ENCODE measurements at places on chromosomes 6 and 20.

GRCh38 chr6:7542874-7543624 is 1.6 kb downstream of the DSP start:
- peak; percentile 77 for DNase-seq

DNA sequence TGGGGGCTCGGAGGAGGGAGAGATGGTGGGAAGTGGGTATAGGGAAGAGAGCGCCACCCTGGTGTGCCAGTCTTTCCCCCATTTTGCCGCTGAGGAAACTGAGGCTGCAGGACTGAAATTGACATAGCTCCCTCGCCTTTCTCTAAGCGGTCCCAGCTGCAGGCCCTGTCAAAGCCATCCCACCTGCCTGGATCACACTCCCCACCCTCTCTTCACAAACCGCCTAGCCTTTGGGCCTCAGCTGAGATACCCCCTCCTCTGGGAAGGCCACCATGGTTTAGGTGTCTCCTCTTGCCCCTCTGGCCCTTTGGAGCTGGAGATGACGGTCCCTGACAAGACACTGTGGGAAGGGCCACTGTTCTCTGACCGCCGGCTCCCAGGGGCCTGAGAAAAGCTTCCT is 16.9 kb downstream of the SRC start:
- no peak for DNase-seq

DNA sequence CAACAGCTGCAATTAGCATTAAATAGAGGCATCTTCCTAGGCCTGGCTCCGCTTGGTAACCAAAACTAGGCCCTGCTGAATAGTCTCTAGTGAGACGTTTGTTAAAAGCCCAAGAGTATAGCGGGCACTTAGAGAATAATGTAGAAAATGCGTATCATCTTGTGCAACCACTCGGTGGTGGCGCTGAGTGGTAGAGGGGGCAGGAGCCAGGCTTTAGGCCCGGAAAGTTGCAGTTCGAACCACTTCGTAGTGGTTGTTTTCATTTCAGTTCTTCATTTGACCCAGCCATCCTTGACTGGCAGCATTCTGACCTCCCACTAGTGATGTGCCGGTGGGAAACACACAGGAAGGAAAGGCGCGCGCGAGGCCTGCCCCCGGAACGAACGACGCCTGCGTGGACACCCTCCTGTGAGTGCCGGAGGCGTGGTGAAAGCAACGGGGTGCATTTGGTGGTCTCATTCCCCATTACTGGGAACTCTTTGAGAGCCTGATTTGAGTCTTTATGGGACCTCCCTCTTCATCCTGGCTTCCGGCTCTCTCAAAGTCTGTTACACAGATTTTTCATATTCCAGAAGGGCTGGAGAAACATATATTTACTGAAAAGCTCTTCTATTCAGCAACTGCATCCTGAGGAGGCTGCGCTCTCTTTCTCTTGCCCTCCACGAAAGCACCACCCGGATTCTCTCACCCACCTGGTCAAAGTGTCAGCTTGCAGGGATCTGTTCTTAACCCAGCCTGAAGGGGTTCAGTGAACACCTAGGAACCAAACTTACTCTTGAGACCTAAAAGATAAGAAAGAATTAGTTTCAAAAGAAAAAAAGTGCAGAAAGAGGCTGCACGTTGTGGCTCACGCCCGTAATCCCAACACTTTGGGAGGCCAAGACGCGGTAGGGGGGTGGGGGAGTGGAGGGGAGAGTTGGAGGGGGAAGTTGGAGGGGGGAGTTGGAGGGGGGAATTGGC is 18.2 kb downstream of the GPX5 start:
- DNase-seq: no peak

- no peak for DNase-seq
Observed at GRCh38 chr6:40347571-40348011, 239.6 kb downstream of the LRFN2 start.

DNA sequence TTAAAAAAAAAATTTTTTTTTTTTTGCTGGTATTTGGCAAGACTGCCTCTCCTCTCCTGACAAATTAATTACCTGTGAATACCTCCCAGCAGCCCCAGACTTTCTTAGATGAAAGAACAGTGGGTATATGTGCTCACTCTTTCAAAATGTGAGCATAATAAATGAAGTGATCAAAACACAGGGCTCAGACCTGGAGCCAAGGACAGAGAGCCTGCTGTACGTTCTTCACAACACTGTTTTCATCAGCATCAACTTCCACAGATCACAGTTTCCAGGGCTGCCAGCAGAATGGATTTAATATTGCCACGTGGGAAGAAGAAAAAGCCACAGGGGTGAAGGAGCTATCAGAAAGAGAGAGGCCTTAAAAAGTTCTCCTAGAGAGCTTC is 25.3 kb upstream of the NRSN1 start:
- DNase-seq: no peak

DNA sequence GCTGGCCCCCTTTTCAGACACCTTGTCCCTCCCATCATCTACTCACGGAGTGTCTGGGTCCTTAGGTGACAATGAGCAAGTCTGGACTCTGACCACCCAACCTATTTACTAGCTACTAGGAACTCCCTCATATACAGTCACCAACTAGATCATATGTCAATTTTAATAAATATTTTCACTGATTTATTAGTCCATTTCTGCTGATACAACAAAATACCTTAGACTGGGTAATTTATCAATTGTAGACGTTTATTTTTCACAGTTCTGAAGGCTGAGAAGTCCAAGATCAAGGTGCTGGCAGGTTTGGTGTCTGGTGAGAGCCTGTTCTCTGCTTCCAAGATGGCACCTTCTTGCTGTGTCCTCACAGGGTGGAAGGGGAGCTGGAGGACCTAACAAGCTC is 229.7 kb downstream of the PTPRT start:
- no peak for DNase-seq

GRCh38 chr6:136083540-136083939 is 166.6 kb downstream of the MTFR2 start:
- no peak for DNase-seq

DNA sequence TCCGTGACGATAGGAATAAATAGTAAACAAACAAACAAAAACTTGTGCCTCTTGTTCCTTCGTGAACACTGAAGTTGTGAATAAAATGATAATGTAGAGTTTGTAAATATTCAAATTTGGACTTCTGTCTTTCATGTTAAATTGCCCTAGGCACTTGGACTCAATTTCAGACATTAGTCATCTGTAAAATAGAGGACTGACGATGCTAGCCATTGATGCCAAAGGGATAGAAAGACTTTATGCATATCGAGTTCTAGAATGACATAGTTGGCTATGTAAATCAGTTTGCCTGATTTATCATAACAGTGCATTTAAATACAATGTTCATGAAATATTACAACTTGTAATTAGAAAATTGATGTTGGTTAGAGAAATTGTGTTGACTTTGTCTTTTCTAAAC is 45.9 kb upstream of the FLRT3 start:
- no peak for DNase-seq

DNA sequence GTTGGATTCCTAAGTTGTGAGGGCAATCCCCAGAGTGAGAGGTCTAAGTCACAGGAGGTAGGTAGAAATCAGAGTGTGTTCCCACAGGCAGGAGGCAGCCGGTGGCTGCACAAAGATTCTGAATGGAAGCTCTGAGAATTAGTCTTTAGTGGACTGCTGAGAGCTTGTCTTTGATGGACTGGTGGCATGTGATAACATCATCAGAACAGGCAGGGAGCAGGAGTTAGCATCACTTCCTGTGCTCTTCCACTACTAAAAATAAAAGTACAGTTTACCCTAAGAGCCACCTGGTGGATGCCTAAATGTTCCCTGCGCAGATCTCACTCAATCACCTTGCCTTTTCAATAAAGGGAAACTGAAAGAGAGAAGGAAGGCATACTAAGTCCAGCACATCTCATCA is 294.6 kb upstream of the POU3F2 start:
- no peak for DNase-seq

DNA sequence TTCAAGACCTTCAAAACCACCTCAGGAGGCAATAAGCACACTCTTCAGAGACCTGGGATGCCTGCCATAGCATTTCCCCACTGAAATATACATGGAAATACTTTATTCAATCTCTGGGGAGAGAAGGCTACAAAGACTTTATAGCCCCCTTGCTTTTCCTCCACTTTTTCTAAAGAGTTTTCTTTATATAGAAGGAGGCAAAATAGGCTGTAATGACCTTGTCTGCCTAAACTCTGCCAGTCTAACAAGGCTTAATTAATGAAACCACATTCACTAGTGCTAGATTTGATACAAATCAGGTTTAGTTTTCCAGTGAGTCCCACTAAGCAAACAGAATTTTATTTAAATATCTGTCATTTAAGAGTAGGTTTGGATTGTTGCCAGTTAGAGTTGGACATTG is 114.9 kb downstream of the ADGRG6 start:
- no peak for DNase-seq

DNA sequence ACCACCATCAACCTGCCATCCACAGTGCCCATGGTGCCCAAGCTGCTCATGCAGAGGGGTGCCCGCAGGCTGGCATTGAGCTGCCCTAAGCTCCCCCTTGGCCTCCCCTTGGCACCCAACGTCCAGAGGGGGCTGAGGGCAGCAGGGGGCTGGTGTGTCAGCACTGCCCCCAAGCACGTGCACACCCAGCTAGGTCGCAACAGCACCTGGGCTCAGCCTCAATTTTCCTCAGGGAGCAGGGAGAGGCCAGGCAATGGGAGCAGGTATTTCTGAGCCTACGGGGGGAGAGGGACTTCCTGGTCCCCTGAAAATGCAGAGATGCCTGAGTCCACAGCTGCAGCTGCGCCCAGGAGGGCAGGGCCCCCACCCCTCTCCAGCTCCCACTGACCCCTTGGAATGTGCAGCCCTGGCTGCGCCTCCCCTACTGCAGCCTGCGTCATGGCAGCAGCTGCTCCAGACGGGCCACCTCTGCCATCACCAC is 204.2 kb downstream of the ANKRD60 start:
- DNase-seq: no peak

DNA sequence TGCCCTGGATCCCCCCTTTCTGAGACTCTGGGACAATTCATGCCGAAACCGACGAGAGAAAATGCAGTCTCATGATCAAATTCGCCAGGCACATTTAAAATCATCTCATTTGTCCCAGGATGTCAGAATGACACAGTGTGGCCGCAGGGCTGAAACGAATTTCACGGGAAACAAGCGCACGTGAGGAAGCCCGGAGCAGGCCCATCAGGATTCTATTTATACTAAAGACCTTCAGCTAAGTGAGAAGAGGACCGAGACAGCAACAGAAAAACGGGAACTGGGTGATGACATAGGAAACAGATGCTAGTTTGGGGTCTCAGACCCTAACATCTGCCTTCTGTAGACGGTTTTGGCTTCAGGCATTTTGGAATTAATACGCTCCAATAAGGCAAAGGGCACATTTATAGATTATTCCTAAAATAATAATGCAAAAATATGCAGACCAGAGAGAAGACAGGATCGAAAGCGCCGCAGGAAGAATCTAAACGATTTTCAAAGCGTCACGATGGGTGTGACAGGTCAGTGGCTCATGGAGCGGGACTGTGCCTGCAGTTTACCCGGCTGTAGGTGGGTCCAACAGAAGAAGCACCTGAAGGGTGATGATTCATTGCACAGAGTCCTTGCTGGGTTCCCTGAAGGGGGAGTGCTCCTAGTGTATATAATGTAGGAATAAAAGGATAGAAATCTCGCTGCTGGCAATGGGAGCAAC is 80.8 kb upstream of the MPC1 start:
- DNase-seq: no peak

GRCh38 chr6:144364208-144364720 is 79.1 kb downstream of the UTRN start:
- no peak for DNase-seq

DNA sequence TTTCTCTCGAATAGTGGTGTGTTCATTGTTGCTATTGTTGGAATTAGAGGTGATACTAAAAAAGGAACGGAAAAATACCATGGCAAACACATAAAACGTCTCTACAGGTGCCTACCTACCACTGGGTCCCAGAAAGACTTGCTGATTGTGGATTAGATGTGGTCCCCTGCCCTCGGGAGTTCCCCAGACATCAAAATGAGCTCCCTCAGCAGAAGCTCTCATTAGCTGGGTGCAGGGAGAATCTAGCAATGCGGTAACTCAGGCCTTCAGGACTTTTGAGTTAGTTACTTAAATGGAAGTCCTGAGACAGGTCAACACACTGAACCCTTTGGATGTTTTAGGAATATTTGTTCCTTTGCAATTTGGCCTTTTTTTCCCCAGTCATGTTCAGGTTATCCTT is 6.1 kb downstream of the IRF4 start:
- DNase-seq: no peak

DNA sequence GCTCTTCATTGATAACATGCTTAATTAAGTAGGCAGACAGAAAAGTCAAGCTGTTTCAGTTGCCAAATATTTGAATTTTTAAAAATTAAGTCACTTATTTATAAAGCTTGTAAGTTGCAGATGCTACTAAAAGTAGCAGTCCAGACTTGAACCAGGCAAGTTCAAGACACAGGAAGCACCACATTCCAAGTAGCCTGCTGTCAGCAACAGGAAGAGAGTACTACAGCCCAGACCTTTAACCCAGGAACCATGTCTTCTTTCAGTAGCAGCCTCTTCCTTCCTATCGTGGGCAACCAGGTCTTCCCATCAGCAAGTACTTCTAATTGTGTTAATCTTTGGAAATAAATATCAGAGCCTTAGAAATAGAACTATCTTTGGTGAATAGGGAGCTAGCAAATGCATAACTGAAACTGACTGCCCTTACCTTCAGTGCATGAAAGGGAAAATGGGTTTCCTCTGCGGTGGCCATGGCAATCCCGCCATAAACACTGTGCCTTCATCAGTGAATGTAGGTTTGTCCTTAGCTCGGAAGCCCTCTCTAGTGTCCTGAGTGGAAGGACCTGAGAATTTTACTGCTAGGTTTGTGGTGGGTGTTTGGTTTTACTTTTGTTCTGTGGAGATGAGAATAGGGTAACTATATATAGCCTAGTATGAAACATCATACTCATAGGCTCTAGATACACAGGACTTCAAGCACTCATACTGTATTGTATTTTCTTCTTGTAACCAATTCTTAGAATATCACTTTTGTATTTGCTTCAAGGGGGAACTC is 95.6 kb downstream of the SYCP2 start:
- DNase-seq: no peak

- peak; percentile 44 for DNase-seq
Observed at GRCh38 chr20:53413186-53413631, 180.4 kb downstream of the ZNF217 start.

GRCh38 chr20:49578436-49578835 is 10.5 kb upstream of the PTGIS start:
- no peak for DNase-seq

- no peak for DNase-seq
Observed at GRCh38 chr6:119466226-119466625, 116.7 kb upstream of the MAN1A1 start.

DNA sequence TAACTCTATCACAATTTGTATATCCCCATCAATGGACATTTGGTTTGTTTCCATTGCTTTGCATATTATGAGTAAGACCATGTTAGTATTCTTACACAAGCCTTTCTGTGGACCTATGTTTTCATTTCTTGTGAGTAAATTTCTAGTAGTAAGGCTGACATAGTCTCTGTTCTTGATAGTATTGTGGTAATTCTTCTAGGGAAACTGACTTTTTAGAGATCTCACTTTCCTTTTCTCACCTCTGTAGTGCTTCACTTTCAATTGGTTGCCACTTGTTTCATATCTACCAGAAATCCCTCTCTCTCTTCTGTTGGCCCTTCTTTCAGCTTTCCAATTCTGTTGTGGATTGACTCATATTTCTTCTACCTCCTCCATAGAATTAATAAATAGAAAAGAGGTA is 8.5 kb downstream of the ISM1 start:
- no peak for DNase-seq

- DNase-seq: no peak
Observed at GRCh38 chr6:102766963-102767362, 1373.5 kb downstream of the GRIK2 start.

GRCh38 chr6:125310994-125311649 is 9.4 kb upstream of the HDDC2 start:
- DNase-seq: peak; percentile 48
